ENCODE measurements at places on chromosomes 4 and X.
A peak's percentile ranks its signal among the peaks of the same experiment; 100 is the strongest.

GRCh38 chr4:174037049-174037448 lies 246.4 kb downstream of the FBXO8 start:
- no peak for DNase-seq

DNA sequence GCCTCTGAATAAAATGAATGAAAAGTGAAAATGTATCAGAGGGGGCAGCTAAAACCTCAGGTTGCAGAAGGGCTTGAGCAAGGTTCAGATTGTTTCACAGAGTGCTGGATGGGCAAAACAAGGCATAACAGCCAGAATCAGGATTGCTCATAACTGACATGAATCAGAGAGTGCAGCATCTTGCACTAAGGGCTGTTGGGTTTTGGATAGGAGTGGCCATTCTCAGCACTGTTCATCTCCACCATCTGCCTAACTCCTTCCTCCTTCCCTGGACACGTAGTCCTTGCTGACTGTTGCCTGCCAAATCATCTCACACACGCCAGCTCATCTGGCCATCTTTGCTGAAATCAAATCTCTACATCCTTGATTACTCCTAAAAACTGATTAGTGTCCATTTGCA lies 75.3 kb upstream of the C1QTNF7 start:
- no peak for DNase-seq

DNA sequence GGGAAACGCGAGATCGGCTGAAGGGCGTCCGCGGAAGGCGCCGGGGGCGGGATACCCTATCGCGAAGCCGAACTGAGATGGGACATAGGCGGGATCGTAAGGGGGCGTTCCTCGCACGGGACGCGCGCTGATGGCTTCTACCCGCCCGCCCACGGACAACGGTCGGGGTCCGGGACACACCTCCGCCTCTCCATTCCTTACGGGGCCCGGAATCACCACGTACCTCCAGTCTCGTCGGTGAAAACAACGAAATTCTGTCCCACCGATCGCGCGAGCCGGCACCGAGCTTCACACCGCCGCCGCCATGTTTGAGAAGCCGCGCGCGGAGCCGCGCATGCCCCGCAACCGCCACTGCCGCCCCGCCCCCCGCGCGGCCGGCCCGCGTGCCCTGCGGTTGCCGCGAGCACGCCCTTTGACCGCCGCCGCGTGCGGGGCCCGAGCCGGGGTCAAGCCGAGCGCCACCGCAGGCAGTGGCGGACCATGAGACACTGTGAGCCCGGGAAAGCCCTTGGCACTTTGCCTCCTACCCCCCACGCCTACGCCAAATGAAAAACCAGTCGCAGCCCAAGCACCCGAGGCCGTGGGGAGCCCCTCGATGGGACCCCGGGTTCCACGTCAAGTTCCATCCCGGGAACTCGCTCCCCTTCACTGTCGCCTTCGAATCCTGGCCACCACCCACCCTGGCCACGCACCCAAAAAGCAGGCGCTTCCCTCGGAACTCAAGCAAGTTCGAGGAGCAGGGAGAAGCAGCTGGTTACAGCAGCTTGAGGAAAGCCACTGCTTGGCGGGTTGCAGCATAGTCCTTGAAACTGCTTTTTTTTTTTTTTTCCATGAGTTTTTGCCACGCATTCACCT lies at the start of gene SCML2:
SCML2 (minus strand) TSS at position 320 of the 855 bp plus-strand sequence. CDS start 20,617 bp downstream, outside the sequence.
- DNase-seq, result no peak

GRCh38 chrX:132409780-132410556 lies 78.9 kb downstream of the MBNL3 start:
- no peak for DNase-seq

DNA sequence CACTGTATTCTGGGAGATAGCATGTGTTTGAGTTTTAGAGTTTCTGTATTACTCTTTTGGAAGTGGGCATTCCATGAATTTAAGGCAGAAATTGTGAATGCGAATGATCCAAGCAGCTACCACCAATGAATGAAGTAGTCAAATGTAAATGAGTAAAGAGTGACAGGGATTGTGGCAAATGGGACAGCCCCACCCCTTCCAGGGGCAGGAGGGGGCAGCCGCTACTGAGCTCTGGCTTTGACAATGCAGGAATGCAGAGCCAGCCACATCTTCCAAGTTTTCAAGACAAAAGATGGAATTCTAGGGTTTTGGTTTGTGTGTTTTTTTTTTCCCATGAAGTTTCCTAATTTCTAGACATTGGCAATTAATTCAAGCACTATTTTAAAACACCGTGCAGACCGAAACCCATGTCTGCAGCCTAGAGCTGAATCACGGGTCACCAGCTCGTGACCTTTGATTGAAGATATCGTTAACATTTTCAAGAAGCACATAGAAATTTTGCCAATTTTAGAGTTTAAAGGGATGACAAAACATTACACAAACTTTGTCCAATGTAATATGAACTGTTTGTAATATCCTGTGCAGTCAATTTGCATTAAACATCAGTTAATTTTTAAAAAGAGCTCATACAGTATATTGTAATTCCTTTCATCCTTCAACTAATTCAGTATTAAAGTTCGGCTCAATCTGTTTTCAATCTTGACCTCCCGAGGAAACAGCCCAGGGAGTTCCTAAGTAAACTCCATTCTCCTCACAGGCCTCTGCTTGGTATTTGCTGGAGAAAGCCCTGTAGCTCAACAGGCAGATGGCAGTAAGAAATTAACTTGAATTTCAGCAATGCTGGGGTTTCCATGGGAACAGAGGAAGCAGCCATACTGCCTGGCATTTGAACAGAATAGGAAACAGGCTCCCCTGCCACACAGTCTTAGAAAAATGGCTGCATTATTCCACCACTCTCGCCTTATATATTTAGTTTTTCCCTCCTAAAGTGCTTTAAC lies 83.4 kb downstream of the UCHL1 start:
- DNase-seq, result peak; percentile 34

DNA sequence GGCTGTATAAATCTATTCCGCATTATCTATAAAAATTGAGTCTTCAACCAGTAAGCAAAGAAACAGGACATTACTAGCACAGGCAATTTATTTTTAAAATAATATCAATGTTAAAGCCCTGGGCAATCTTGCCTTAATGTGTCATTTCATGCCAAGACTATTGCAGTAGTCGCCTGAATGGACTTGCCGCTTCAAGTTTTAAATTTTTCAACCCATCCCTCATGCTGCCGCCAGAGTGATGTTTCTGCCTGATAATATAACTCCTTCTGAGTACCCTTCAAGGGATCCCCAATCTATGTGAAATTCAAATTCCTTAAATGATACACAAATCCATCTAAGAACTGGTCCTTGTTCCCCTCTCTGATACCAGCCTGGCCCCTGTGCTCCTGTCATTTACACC lies 66.9 kb downstream of the PRSS12 start:
- no peak for DNase-seq

DNA sequence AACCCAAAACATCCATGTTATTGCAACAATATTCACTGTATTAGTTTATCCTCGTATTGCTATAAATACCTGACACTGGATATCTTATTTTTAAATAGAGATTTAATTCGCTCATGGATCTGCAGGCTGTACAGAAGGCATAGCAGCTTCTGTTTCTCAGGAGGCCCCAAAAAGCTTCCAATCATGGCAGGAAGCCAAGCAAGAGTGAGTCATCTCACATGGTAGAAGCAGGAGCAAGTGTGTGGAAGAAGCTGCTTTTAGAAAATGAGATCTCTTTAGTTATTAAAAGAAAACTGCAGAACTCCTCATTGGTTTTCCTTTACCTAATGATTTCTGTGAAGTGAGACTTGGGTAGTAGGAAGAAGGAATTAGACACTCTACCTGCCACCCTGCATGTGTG lies 16.4 kb downstream of the ZNF732 start:
- no peak for DNase-seq

- no peak for DNase-seq
Observed at GRCh38 chr4:153759407-153760316, at the start of gene RNF175. TSS of gene RNF175 (minus strand) at chr4:153760024. CDS start at chr4:153759862, 162 bp downstream.

- DNase-seq, result no peak
Observed at GRCh38 chrX:124440695-124441094, 94.3 kb downstream of the SH2D1A start.

- DNase-seq, result no peak
Observed at GRCh38 chr4:155703486-155704247, 37.0 kb downstream of the GUCY1A1 start.

DNA sequence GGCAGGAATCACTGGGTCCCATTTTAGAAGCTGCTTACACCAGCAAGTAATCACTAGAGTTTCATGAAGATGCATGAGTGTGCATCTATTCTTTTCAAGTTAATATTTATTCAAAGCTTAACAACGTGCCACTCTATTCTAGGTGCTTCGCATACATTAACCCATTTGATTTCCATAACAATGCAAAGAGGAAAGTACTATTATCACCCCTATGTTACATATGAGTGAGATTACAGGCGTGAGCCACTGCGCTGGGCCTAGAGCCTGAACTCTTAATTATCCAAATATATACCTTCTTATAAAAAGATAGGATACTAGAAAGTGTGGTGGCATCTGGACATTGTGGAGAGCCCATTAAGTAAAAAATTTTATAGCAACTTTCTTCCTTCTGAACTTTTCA lies 65.4 kb downstream of the CXCL13 start:
- DNase-seq, result no peak

DNA sequence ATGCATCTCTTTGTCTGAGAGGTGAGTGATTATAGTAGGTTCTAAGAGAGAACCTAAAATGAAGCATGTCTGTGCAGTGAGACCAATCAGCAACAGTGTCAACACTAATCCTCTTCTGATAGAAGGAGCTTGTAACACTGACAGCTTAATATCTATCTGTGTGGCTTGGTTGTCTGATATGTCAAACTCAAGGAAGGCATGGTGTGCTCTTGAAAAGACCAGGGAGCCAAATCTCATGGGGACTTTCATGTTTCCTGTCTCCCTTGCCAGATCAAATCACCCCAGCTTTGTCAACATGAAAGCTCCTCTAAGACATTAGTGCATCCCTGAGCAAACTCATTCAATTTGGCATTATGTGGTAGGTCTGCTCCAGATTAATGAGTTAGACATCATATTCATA lies 95.4 kb downstream of the ANOS1 start:
- DNase-seq, result no peak

DNA sequence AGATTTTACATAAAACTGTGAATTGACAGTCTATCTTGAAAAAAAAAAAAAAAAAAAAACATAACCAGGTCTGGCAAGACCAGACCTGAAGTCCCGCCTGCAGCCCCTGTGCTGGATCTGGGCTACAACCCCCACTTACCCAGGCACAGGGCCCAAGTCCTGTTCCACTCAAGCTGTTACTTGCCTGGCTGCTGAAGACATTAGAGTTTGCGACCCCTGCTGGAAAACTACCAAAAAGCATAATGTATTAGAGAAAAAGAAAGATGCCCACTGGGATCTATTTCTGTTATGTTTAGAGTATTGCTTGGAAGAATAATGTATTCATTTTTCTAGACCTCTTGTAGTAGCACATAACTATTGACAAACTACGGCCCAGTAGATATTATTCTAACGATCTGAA lies 4.7 kb downstream of the HS3ST1 start:
- DNase-seq, result no peak

- DNase-seq, result no peak
Observed at GRCh38 chr4:172983014-172983413, 185.6 kb upstream of the GALNT7 start.

DNA sequence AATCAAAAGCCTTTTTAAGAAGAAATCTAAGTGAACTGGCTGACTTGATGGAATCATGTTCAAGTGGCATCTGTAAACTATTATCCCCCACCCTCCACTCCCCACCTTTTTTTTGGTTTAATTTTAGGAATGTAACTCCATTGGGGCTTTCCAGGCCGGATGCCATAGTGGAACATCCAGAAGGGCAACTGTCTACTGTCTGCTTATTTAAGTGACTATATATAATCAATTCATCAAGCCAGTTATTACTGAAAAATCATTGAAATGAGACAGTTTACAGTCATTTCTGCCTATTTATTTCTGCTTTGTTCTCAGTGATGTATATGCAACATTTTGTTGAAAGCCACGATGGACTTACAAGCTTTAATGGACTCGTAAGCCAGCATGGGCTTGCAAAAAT lies 162.3 kb downstream of the STIM2 start:
- DNase-seq, result no peak

GRCh38 chrX:38018766-38019425 lies 12.5 kb downstream of the SYTL5 start:
- DNase-seq, result no peak

DNA sequence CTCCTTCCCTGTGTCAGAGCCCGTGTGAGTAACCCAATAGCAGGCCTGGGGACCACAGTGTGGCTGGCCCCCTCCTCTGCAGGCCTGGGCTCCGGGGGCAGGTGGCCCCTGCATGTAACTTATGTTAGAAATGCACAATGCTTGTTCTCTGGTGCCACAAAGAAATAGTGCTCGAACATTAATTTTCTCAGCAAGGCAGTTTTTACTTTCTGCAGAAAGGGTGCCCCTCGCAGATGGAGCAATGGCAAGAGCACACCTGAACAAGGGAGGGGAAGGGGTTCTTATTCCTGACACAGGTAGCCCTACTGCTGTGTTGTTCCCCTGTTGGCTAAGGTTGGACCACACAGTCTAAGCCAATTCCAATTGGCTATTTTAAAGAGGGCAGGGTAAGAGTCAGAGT lies 17.1 kb downstream of the TACC3 start:
- no peak for DNase-seq

DNA sequence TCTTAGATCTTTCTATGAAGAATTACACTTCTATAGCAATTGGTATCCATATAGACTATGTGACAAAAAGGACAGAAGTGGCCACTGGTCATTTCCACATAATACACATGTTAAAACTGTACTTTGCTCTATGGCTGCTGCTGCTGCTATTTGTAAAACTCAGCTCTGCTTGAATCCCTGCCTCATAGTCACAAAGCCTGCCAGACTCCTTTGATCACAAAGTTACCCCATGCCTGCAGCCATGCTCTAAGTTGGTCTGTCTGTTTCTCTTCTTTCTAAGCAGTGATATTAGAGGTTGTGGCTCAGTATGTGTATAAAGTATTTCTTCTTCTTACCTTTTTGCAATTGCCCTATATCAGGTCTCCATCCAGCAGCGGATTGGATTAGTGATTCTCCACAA lies 210.9 kb downstream of the GRID2 start:
- DNase-seq, result no peak

GRCh38 chr4:33592701-33593100 lies 2651.6 kb downstream of the ARAP2 start:
- DNase-seq, result no peak

DNA sequence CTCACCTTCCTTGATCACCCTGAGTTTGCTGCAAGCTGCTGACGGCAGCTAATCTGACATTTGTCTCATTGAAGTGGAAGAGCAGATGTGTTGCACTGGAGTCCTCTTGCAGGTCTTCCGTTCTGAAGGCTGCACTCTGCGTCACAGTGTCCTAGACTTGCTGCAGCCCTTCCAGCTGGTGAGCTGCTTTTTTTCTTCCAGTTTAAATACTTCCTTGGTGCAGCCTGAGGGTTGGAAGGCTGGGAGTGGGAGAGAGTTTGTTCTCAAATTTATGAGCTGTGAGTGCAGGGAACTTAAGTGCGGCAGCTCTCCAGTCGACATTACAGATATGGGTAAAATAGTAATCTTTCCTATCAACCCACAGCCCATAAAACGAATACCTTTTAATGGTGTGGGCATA lies 303.6 kb upstream of the FAT1 start:
- no peak for DNase-seq

Data from T1000 (cell line).